ENCODE measurements at places on chromosomes 12 and 14. TPM values are rescaled to one million over a fixed set of nuclear protein-coding genes. Genes with fewer than 3 reads are reported as not detected.

CHD8 gene
- 133 TPM for total RNA-seq

LRR1 gene
- 15.1 TPM for total RNA-seq

GRCh38 chr12:95701275-95701674, 89.3 kb downstream of the NTN4 start:
- no peak for DNase-seq

DNA sequence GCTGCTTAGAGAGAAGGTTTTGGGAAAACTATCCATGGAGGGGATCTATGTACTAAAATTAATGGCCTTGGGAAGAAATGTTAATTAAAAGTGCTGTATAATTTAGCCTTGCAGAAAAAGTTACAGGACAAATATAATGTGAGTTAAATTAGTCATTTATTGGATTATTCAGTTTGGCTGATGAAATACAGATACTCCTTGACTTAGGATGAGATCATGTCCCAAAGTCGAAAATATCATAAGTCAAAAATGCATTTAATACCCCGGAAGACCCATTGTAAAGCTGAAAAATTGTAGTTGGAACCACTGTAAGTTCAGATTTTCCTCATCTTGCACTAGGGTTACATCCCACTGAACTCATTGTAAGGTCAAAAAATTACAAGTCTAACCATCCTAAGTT, 9.7 kb downstream of the RTRAF start:
- DNase-seq: no peak

DNA sequence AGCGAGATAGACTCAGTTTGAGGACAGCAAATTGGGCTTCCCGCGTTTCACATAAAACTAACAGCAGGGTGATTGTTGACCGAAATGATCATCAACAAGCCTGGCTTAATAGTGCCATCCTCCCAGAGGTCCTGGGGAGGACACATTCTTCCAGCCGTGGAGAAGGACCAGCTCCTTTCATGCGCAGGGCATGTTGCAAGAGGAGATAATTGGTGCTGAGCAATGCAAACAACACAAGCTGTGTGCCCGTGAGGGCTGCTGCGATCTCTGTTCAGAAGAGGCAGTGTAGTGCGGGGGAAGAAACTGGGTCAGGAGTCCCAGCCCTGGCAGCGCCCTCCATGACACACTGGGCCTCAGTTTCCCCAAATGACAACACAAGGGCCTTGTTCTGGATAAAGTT, 54.3 kb downstream of the CCDC85C start:
- no peak for DNase-seq

DNA sequence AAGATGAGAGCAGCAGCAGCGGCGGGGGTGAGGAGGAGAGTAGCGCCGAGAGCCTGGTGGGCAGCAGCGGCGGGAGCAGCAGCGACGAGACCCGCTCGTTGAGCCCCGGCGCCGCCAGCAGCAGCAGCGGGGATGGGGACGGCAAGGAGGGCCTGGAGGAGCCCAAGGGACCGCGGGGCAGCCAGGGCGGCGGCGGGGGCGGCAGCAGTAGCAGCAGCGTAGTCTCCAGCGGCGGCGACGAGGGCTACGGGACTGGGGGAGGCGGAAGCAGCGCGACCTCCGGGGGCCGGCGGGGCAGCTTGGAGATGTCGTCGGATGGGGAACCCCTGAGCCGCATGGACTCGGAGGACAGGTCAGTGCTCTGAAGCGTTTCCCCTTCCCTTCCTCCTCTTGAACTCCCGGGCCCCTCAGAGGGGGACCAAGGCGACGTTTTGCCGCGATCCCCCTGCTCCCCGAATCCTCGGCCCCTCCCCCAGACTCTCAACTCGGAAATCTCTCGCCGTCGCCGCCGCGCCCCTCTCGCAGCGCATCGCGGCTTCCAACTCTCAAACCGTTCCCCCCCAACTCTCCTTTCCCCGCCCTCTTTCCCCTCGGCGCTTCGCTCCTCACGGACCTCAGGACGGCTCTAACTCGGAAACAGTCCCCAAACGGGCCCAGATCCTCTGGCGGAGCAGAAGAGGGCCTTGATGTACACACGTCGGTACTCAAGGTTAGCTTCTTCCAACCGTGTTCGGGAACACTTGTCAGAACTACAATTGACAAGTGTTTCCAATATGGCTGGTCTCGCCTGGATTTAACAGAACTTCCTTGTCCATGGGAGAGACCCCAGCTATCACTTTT, 947 bp downstream of the AEBP2 start:
- peak; percentile 62 for DNase-seq

DNA sequence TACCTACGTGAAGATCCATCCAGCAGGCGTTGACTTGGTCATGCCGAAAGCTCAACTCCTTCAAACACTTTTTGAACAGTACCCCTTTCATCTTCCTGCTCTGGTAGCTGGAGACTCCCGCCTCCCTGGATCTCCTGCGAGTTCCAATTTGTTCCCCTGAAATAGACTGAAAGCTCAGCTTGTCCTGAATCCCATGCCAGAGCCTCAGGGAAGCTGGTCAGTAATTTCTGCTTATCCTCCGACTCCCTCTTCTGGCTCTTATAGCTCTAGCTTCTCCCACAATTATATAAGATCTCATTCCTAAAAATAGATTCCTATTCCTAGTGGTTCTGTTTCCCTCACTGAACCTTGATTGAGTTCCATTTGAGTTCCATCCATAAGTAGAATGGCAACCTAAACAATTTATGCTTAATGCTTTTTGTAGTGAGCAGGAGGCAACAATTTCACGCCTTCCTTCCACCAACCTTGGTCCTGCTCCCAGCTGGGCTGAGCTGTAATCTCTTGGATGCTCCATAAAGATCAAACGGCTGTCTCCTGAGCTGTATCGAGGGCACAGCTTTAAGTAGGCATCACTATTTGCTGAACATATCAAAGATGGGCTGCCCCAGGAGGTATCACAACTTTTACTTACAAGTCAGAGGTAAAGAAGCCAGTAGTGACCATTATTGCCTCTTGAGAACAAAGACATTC, 8.0 kb upstream of the TMEM132C start:
- DNase-seq: no peak

- DNase-seq: peak; percentile 80
Measured at GRCh38 chr12:124863416-124864325, at the start of gene SCARB1. Gene SCARB1, minus strand, starts transcription at chr12:124863864. Its CDS starts 144 bp downstream, at chr12:124863720.

DNA sequence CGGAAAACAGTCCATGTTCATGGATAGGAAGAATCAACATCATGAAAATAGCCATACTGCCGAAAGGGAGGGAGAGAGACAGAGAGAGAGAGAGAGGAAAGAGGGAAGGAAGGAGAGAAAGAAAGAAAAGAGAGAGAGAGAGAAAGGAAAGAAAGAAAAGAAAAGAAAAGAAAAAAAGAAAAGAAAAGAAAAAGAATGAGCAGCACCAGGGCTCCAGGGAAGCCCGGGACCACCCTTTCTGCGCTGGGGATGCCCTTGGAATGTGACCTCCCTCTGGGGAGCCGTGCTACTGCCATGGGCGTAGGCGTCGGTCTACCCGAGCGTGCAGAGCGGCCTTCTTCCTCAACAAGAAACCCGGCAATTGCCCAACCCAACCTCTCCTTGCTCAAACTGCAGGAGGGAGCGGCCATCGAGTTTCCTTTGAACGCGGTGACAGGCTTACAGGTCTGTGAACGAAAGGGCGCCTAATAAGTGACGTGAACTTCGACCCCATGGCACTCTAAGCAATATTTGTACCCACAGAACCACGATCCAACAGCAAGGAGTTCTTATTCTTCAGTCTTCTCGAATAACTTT, 16.9 kb downstream of the OR6S1 start:
- DNase-seq: no peak

GRCh38 chr12:105935981-105936380, 202.8 kb downstream of the NUAK1 start:
- DNase-seq: no peak

Data from activated B cell treated with CpG ODN at 0.5 μM for 24 hours (primary cell).